ENCODE measurements at places on chromosomes 7 and 10.

DNA sequence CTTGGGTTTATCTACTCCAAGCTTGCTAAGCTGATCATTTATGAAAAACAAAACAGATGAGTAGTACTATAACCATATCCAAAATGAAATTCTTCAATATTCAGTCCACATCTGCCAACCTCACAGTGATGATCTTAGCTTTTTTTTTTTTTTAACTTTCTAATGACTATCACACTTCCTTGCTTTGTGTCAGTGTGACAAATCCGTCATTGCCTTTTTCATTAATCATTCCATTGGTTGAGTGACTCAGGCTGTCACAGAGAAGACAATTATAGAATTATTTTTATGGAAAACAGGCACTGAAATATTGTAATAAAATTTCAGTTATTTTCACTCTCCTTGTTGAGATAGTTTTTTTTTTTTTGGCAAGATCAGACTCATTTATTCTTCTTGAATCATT lies 70.7 kb downstream of the CPVL start:
- no peak for DNase-seq

DNA sequence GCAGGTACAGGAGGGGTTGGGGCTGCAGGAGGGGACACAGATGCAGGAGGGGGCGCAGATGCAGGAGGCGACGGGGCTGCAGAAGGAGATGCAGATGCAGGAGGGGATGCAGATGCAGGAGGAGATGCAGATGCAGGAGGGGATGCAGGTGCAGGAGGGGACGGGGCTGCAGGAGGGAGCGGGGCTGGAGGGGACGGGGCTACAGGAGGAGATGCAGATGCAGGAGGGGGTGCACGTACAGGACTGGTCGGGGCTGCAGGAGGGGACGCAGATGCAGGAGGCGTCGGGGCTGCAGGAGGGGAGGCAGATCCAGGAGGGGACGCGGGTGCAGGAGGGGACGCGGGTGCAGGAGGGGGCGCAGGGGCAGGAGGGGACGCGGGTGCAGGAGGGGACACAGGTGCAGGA lies 66.5 kb downstream of the VWA2 start:
- DNase-seq: no peak

DNA sequence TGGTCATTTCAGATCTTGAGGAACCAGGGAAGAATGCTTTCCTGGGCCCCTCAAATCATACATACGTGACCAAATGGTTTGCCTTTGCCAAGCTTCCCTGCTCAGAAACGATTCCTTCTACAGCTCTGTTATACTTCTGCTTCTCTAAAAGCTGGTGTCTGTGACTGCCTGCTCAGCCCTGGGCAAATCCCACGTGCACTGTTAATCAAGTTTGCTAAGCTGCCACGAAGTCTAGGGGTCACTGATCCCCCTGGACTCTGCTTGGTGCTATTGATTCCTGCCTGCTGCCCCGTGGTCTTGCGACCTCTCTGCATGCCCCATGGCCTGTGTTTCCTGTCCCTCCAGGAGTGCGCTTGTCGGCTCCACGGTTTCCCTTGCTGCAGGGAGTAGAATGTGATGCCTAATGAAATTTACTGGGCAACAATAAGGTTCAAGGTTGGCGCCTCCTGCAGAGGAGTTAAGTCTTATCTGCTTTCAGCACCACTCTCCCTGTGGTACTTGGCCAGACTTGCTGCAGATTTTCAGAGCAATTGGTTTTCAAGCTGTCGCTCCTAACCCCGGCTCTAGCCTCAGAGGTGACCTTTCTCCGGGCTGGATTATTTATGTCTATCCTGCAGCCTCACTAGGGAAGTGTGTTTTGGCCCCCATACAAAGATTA lies 201.6 kb upstream of the FZD8 start:
- no peak for DNase-seq

DNA sequence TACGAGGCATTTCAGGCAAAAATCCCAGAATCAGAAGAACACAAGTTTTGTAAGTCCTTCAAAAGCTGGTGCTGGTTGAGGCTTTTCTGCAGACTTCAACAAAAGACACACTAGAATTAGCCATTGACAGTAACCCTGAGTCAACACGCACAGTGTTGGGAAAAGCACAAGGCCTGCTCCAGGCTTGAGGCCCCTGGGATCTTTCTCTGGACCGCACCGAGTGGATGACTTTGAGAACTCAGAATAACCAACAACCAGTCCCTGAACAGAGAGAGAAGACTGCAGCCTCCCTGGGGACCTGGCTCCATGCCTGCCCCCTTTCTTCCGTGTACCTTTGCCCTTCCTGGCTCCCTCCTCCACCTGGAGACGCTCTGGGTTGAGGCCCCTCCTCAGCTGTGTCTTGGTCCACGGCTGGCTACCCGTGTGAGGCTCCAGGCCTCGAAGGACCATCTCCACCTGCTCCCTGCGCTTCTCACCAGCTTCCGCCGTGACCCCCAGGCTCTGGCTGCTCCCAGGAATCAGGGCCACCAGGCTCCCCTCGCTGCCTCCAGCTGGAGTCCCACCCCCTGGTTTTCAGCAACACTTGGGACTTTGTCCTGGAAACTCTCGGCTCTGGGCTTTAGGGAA lies 28.4 kb downstream of the DIP2C start:
- DNase-seq: no peak

DNA sequence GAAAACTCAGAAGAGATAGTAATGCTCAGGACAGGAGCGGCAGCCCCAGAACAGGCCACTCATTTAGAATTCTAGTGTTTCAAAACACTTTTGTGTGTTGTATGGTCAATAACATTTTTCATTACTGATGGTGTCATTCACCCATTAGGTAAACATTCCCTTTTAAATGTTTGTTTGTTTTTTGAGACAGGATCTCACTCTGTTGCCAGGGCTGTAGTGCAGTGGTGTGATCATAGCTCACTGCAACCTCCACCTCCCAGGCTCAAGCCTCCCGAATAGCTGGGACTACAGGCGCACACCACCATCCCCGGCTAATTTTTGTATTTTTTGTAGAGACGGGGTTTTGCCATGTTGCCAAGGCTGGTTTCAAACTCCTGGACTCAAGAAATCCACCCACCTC lies 65.9 kb upstream of the CAPZA2 start:
- no peak for DNase-seq

DNA sequence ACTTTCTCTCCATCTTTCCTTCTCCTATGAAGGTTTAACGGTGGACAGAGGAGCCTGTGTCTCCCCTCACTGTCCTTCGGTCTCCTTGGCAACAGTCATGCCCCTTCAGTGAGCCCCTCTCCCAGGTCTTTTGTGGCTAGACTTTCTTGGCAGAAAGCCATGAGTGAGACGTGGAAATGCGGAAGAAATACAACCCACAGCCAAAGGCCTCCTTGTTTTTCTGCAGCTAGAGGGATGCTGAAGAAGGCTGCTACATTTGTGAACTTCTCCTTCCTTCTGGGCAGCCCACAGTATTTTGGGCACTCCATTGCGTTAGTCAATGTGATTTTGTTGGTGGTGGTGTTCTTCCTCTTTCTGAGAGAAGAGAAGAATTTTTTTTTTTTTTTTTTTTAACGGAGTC lies 333.7 kb upstream of the PODXL start:
- DNase-seq: no peak

- no peak for DNase-seq
Measured at GRCh38 chr10:124287791-124288190, 130.9 kb downstream of the OAT start.

DNA sequence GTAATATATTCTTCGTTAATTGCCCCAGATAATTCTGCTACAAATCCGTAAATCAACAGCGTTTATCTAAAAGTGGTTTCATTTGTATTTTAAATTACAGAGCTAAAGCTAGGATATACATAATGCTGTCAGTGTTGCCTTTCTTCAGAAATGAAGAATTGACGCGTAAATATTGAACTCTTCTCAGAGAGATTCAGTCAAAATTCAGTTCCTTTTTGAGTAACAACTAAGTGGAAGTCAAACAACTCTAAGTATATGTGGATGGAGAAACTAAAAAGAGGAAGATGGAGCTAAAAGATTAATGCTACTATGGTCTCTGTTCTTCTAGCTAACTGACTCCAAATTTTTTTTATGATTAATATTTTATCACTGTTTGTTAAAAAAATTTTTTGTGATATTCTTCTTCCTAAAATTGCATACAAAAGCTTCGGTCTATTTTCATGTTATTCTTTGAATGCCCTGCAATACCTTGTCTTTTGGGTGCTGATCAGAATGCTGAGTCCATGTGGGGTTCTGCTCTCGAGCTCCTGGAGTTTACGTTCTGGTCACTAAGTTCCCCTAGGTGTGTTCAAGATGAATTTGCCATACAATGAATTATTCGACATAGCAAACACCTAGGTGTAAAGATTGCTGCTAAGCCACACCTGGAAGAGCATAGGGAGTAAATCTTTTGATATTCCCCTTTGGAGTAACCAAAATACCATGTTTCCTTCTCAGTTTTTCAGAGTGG lies 20.7 kb downstream of the MDFIC start:
- no peak for DNase-seq

DNA sequence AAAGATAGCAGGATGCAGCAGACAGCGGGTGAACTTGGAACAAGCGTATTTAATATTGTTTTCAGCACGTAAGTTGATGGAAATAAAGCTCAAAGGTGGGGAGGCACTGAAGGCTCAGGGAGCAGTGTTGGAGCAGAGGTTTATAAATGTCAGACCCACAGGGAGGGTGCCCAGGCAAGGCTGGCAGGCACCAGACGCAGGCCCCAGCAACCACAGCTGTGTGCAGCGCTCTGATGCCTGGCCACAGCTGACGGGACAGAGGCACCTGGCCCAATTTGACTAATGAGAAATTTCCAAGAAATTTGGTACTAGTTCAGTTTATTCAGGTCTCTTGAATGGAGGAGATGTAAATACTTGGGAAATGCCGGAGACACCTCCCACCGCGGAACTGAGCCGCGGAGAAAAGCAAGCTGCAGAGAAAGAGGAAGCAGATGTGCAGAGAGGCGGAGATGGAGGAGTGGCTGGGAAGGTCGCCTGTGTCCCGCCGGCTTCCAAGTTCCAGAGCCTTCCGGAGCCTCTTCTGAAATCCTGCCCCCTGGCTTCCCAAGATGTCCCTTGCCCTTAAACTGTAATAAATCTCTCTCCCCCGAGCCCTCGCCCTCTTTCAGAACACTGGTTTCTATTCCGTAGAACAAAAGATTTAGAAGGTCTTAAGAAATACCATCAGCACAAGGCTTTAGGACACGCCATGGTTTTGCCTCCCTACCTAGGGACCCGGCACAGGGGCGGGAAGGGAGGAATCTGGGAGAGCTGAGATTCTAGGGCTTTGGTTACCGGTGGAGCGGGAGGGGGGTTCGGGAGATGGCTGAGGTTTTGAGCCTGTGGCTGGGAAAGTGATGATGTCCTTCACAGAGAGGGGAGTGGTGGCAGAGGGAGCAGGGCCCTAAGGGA lies 38.4 kb upstream of the PLXNA4 start:
- peak; percentile 26 for DNase-seq

DNA sequence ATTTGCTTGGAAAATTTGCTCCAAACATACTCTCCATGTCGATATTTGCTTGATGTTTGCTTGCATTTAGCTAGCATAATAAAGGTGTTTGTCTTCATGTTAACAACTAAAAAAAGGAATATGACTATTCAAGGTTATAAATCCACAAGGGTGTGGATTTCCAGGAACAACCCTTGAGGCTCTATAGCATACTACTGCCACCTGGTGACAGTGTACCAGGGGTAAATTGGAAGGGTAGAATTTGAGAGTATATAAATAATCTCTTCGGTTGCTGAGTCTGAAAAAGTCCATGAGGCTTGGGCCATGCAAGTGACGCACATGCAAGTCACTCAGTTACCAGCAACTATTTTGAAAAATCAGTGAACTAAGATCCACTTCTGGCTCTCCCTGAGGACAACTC lies 68.4 kb downstream of the SLIT1 start:
- DNase-seq: no peak

DNA sequence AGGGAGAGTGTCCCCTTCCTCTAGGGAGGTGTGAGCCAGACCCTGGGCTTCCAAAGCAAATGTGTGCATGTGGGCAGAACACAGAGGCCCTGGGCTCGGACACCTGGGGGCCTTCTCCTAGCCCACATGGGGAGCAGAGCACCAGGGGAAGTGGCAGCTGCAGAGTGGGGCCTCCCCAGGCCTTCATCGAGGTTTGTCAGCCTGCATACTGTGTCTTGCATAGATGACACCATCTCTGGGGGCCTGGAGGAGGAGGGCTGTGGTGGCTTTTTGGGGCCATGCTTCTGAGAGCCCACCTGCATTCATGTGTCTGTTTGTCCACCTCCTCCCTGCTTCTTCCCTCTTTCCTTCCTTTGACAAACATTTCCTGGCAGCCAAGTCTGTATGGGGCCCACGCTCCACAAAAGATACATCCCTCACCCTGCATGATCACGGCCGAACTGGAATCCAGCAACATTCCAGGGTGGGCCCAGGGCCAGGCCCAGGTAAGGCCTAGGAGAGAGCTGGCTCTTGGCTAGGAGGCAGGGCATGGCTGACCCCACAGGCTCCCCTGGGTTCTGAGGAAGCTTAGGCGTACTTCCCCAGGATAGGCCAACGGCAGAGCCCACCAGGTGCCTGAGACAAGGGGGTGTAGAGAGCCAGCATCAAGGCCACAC lies 79.2 kb downstream of the ZMIZ1 start:
- no peak for DNase-seq

GRCh38 chr7:29167721-29168120 lies 21.4 kb upstream of the CPVL start:
- no peak for DNase-seq

- DNase-seq: no peak
Measured at GRCh38 chr10:83680470-83680891, 458.8 kb upstream of the GHITM start.

- DNase-seq: no peak
Measured at GRCh38 chr7:156754201-156754600, 113.6 kb downstream of the RNF32 start.

DNA sequence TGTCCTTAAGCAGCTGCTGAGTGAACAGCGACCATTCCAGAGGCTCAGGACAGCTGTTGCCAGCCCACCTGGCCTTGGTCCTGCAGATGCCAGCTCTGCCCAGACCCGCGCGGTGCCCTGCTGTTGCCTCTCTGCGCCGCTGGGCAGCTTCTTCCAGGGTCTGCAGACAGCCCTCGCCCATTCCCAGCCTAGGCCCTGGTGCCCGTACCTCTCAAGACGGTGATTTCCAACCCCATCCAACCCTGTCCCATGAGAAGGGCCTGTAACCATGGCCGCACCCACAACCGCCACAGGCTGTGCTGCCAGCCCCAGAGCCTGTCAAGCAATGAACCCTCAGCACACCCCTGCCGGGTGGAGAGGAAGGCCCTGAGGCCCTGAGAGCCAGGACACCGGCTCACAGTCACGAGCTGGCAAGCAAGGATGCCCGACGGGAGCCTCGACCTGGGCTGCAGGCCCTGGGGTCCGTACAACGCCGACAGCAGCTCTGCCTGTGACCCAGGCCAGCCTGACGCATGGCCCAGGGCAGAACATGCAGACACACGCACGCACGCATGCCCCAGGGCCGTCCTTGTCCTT lies 231.9 kb downstream of the MAD1L1 start:
- DNase-seq: no peak

GRCh38 chr7:5657901-5658300 lies 123.6 kb downstream of the RNF216 start:
- DNase-seq: peak; percentile 70

- no peak for DNase-seq
Measured at GRCh38 chr7:141640239-141640840, 61.6 kb downstream of the DENND11 start.

- peak; percentile 64 for DNase-seq
Measured at GRCh38 chr7:55128693-55129394, 110.0 kb downstream of the EGFR start.

GRCh38 chr10:90326498-90327267 lies 531.2 kb downstream of the HTR7 start:
- no peak for DNase-seq

All from AG10803 (cell line).